Hair follicular keratinocyte (primary cell): ENCODE measurements at places on chromosomes 7 and 10. TPM values are rescaled to one million over a fixed set of nuclear protein-coding genes. Genes with fewer than 3 reads are reported as not detected.

Gene SLC26A3
- not detected in 2 replicates for total RNA-seq

Gene ARPC1A
- total RNA-seq: 192 and 200 TPM in 2 replicates

Gene IGFBP1
- not detected in 2 replicates for total RNA-seq

Gene POLR1F
- total RNA-seq: 14.3 and 22.6 TPM in 2 replicates

Gene NSUN5
- 60.9 and 65.0 TPM in 2 replicates for total RNA-seq

Gene AGMO
- not detected in 2 replicates for total RNA-seq

Gene LRRD1
- total RNA-seq: not detected in 2 replicates

Gene EZH2
- 6.4 and 12.0 TPM in 2 replicates for total RNA-seq

Gene MMD2
- not detected in 2 replicates for total RNA-seq

Gene CTAGE6
- total RNA-seq: not detected in 2 replicates

Gene RBP3
- total RNA-seq: not detected in 2 replicates

Gene KDM7A
- 4.5 and 10.4 TPM in 2 replicates for total RNA-seq

Gene AIFM2
- total RNA-seq: 1.9 and 2.5 TPM in 2 replicates

Gene MEOX2
- not detected in 2 replicates for total RNA-seq

Gene UPP1
- total RNA-seq: 316 and 486 TPM in 2 replicates
